ENCODE measurements at places on chromosomes 16 and 17.

DNA sequence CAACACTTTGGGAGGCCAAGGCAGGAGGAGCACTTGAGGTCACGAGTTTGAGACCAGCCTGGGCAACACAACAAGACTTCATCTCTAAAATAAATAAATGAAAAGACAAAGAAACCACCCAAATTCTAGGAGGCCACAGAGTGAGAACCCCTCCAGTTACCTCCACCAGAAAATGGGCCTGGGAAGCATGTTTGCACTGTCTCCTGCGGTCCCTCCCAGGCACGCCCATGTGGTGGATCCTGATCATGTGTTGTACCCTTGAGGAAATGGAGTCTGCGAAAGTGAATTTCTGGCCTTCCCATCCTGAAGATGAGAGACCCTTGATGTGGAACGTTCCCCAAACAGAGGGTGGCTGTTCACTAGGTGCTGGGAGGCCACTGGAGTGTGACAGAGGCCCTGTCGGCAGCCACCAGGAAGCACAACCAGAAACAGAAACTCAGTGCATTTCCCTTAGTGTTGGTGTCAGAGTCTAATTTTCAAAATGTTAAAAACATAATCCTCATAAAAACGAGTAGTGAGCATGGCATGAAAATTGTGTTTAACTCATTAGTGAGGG is 19.2 kb upstream of the USP22 start:
- no peak for DNase-seq

GRCh38 chr17:77579682-77580081 is 378.8 kb upstream of the TNRC6C start:
- no peak for DNase-seq

- no peak for DNase-seq
These were observed 97.9 kb downstream of the ADCY9 start for GRCh38 chr16:4018391-4018790.

DNA sequence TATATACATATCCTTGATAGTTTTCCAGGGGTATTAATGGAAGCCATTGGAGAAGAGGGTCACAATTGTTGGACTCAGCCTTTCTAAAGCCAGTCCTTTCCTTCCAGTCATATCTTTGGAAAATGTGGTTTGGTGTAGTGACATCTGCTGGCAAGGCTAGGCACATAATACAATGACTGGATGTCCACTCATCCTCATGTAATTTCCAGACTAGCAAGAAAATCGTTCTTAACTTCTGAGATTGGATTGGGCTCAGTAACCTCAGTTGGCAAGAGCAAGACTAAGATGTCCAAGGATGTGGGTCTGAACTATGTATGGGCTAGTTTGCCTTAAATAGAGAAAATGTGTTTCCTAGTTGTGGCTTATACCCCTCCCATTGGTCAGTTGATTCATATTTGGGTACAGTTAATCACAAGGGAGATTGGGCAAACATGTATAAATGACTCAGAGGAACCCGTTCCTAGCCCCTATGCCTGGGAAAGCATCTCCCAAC is 8.7 kb upstream of the KAT7 start:
- DNase-seq, result no peak

DNA sequence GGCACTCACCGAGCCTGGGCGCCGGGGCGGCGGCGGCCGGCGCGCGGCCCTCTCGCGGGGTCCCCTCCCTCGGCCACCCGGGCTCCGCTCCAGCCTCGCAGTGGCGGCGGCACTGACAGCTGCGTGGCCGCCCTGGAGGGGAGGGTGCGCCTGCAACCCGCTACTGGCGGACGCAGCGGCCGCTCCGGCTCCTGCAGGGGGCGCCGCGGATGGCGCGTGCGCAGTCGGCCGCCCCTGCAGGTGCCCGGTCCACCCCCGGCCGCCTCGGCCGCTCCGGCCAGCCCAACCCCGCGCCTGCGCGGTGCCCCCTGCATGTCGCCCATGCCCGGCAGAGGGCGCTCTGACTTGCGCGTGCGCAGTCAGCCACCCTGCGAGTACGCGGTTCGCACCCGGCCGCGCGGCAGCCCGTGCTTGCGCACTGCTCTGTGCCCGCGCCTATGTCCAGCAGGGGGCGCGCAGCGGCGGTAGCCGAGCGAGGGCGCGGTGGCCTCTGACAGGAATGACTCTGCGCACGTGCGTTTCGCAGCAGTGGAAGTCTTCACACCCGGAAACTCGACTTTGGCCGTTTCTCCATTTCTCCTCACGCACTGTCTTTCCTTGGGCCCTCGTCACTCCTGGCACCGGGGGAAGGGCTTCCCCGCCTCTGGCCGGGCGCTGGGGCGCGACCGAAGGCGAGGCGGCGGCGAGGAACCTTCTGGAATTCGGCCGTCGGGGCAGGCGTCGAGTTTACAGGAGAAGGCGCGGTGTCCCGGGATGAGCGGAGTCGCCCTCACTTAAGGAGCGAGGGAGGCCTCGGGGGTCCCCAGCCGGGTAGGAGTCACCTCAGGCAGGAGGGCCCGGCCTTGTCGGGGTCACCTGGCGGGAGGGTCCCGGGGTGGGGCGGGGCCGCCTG is at the start of gene ABCA3:
Gene ABCA3 (minus strand): TSS at position 165 of the 892 bp plus-strand sequence. CDS start 14,262 bp downstream, outside the sequence.
- DNase-seq, result peak; percentile 93

DNA sequence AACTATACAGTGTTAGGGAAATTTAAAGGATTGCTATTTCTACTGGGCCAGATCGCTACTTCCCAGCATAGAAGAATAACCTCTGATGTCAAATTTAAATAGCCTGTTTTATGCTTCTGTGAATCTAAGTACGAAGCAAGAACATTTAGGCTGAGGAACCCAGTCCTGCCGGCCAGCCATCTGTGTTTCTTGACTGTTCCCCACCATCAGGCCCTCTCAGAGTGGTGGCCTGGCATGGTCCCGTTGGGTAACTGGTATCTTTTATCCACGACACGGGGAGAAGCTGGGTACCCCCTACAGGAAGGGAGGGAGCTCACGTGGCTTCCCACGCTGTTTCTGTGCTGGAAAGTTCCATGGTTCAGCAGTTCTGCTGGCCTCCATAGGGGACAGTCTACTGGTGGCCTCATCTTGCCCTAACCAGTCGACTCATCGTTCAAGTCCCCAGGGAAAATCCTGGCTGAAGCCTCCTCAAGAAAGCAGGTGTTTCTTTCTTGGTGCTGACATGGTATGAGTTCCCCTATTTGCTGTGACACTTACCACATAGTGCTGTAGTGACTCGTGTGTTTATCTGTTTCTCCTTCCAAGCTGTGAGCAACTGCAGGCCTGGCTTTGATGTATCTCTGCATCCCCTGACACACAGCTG is 201.7 kb upstream of the NLRP1 start:
- DNase-seq, result no peak

- no peak for DNase-seq
These were observed 269.5 kb upstream of the ZFHX3 start for GRCh38 chr16:73317321-73317857.

- no peak for DNase-seq
These were observed 223.6 kb upstream of the ASIC2 start for GRCh38 chr17:33516645-33517044.

DNA sequence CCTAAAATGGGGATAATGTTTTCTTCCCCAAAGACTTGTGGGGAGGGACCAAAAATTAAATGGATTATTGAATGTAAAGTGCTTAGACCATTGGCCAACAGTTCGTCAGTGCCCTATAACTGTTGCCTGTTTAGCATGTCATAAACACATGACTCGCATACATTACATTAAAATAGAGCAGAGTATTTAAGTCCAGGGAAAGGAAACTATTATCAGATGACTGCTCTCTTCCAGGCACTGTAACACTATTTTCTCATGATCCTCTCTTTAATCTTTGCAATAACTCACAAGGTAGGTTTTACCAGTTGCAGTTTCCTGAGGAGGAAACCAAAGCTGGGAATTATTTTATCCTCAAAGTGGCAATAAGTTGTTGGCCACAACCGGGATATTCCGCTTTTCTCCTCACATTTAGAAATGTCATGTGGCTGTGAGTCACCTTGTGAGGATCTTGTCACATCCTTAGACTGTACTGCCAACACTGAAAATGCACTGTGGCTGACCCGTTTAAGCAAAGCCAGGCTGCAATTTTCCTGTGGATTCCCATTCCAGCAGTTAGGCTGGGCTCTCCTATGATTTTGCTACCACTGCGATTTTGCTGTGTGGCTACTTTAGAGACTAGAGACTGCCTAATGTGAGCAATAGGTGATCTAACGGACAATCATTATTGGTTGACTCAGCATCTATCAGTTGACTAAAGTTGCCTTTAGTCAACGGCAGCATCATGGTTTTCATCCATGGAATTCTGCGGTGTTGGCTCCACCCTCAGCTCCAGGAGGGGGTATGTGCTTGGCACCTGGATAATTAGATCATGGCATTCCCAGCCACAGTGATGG is 58.3 kb upstream of the DHX40 start:
- no peak for DNase-seq

DNA sequence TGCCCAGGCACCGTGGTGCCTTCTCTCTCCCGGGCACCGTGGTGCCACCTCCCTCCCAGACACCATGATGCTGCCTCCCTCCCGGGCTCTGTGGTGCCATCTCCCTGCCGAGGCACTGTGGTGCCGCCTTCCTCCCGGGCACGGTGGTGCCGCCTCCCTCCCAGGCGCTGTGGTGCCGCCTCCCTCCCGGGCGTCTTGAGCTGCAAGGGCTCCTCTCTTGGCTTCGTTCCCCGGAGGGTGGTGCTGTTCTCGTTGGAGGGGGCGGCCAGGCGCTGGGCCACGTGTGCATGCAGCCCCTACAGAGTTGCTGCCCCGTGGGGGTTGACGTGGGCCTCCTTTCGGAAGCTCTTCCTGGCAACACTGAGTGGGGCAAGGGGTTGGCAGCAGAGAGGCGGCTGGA is 8.2 kb downstream of the CENPX start:
- DNase-seq, result no peak

DNA sequence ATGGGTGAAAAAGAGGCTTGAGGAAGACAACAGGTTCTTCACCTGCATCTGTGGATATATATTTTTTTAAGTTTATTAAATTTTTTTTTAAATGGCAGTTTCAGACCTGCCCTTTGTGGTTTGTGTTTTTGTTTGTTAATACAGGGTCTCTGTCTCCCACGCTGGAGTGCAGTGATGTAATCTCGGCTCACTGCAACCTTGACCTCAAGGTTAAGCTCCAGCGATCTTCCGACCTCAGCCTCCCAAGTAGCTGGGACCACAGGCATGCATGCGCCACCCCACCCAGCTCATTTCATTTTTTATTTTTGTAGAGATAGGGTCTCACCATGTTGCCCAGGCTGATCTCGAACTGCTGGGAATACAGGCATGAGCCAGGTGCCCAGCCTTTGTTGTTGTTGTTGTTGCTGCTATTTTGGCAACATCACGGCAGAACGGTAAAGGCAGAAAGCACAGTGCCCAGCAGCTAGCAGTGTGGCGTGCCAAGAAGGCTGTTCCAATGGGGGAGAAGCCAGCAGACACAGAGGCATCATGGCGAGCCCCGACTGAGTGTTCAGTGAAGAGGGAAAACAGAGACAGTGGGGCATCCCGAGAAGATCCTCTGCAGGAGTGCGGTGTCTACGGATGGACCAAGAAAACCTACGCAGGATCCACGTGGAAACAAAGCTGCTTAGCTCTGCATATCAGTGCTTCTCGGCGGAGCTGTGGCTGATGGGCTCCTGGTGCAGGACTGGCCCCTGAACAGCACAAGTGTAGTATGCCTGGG is 19.6 kb downstream of the TMC6 start:
- no peak for DNase-seq

- DNase-seq, result no peak
These were observed 16.4 kb downstream of the GRIN2C start for GRCh38 chr17:74843352-74843627.

GRCh38 chr16:54977211-54977610 is 46.5 kb downstream of the IRX5 start:
- no peak for DNase-seq

GRCh38 chr16:30124985-30125379 is 2.0 kb upstream of the MAPK3 start:
- no peak for DNase-seq

DNA sequence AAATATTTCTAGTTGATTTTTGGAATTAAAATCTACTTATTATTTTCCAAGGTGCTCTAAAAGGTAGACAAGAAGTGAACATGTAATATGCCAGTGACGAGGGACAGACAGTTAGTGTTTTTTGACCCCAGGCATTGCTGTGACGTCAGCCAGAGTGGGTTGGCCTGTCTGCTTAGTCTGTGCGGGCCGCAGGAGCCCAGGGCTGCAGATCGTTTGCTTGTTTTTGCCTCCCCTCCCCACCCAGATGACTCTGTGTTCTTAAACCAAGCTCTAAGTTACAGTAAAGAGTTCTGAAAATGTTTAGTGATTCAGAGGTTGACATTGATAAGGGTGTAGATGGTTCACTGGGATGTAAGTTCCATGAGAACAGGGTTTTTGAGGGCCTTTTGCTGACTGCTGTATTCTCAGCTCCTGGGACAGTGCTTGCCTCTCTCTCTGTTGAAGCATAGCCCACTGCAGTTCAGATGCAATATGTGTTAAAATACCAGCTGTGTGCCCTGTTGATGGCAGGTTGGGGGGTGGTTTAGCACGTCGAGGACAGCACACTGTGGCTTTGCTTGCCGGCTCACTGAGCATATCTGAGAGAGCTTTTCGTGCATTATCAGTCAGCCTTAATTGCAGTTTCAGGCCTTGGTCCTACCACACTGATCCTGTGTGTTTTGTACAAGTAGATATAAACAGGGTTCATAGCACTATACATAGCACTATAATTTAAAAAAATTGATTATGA is 64.8 kb downstream of the SEC14L1 start:
- no peak for DNase-seq

GRCh38 chr17:73043686-73044581 is 48.6 kb downstream of the SLC39A11 start:
- no peak for DNase-seq

DNA sequence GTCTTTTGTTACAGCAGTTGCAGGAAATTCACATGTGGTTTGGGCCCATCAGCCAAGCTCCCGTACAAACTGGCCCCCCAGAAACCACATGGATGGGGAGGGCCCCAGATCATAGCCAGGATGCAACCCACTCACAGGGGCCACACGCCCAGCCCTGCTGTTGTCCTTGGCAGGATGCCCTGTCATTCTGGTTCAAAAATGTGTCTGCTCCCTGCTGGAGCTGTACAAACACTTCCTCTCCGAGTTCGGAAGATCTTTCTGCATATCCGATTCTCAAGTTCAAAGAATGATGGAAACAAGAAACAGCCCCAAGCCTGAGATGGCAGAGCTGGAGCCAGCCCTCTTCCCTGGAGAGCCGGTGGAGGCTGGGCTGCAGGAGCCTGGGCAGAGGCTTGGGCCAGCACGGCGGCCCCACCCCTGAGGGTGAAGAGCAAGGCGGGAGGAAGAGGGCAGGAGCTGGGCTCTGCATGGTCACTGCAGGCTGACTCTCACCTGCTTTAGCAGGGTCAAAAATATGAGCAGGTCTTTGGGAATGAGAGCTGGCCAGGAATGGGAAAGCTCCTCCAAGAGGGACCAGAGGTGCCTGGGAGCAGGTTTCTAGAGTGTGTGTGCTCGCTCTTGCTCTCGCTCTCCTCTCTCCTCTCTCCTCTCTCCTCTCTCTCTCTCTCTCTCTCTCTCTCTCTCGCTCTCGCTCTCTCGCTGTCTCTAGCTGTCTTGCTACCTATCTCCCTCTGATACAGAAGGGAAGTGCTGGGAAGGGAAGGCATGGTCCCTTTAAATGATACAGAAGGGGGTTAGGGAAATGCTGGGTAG is 34.7 kb upstream of the ENPP7 start:
- DNase-seq, result no peak

- no peak for DNase-seq
These were observed 42.0 kb upstream of the ACSF3 start for GRCh38 chr16:89051521-89052166.

Measured in activated T-helper 9 cell treated with anti-CD3 and anti-CD28 coated beads, Interleukin-2, amount 50 U/mL, for 16 hours (primary cell).